ENCODE measurements at places on chromosomes 16 and 17.

DNA sequence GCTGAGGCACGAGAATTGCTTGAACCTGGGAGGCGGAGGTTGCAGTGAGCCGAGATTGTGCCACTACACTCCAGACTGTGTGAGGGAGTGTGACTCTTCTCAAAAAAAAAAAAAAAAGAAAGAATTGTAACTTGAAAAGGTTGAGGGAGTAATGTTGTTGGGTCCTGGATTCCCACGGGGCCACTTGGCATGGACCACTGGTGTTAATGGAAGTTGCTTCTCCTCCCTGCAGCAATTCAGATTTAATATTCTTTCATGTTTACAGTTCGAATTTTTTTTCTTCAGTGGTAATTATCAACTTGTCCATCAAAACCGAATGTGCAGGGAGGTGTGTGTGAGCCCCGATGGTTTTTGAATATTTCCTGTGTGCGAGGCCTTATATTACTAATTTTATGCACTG, 7.2 kb downstream of the EPN2 start:
- DNase-seq: no peak

GRCh38 chr17:39231591-39232551, 6.1 kb upstream of the STAC2 start:
- DNase-seq: no peak

DNA sequence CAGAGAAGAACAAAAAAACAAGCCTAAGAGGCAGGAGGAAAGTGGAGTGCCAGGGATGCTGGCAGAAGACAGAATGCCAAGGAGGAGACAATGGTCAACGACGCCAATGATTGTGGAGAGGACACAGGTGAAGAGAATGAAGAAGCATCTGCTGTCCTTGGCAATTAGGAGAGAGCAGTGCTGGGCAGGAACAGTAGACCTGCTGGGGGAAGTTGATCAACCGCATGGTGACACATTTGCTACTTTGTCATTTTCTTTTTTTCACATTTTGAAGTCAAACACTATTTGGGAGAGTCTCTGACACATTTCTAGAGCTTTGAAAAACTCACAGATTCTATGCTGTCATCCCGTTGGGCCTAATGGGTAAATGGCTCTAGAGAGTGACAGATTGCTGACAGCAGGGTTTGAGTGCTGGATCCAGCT, 1.1 kb upstream of the PIK3R6 start:
- DNase-seq: no peak

DNA sequence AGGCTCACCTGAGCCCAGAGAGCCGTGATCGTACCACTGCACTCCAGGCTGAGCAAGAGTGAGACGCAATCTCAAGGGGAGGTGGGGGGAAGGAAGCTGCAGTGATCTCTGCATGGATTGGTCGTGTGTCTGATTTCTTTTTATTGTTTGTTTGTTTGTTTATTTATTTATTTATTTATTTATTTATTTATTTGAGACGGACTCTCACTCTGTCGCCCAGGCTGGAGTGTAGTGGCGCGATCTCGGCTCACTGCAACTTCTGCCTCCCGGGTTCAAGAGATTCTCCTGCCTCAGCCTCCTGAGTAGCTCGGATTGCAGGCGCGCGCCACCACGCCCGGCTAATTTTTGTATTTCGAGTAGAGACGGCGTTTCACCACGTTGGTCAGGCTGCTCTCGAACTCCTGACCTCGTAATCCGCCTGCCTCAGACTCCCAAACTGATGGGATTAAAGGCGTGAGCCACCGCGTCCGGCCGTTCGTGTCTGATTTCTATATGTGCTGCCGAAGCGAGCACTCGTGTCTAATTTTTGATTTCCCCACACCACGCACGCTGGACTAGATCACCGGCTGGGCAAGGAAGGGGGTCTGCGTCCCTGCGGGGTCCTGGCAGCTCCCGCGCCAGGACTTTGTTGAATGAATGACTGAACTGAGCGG, 448 bp upstream of the TNFRSF12A start:
- DNase-seq: no peak

GRCh38 chr16:66357523-66357928, 9.0 kb upstream of the CDH5 start:
- DNase-seq: no peak

DNA sequence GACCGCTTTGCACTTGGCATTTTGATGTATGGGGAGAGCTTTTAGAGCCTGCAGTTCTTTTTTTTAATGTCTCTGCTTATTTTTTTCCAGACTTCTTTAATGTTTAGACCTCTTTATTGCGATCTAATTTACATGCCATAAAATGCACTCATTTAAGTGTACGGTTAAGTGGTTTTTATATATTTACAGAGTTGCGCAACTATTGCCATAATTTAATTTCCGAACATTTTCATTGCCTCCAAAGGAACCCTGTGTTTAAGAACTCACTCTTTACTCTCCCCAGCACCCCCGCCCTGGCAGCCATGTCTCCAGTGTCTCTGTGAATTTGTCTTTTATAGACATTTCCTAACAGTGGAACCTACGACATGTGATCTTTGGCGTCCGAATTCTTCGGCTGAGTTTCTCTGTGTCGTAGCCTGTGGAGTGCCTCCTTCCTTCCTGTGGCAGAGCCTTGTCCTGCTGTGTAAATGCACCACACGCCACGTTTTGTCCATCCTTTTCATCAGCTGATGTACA, 24.0 kb downstream of the ZNF750 start:
- no peak for DNase-seq

GRCh38 chr16:87757841-87758426, 7.9 kb downstream of the KLHDC4 start:
- no peak for DNase-seq

- DNase-seq: no peak
Observed at GRCh38 chr17:6691546-6691945, 21.6 kb downstream of the SLC13A5 start.

GRCh38 chr17:7016886-7017826, 4.7 kb downstream of the RNASEK start:
- no peak for DNase-seq

DNA sequence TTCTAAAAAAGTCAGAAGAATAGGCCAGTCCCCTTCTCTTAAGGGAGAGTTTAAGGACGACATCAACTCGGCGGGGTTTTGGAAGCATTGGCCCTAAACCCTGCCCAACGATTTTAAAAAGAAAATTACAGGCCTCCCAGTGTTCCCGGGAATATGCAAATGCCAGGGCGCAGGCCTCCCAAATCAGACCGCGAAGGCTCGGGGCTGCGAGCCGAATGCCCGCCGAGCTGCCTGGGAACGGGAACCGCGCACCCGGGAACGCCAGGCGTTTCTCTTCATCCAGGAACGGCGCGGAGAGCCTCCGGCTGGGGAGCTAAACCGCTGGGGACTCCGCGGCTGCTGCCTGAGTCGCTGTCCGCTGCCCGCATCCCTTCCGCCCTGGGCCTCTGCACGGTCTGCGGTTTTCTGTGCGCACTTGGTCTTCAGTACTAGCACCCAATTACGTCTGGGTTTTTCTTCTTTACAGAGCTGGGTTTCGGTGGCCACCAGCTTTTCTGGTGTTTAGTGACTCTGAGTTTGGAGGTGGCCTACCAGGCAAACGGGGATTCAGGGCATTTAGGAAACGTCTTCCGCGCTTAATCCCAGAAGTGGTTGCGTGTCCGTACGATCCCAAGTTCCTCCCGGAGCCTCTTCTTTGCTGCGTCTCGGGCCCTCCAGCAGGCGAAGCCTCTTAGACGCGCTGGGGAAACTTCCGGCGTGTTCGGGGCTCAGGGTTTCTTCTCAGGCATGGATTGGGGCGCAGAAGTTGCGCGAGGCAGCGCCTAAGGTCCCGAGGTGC, 5.7 kb downstream of the IRX5 start:
- no peak for DNase-seq

DNA sequence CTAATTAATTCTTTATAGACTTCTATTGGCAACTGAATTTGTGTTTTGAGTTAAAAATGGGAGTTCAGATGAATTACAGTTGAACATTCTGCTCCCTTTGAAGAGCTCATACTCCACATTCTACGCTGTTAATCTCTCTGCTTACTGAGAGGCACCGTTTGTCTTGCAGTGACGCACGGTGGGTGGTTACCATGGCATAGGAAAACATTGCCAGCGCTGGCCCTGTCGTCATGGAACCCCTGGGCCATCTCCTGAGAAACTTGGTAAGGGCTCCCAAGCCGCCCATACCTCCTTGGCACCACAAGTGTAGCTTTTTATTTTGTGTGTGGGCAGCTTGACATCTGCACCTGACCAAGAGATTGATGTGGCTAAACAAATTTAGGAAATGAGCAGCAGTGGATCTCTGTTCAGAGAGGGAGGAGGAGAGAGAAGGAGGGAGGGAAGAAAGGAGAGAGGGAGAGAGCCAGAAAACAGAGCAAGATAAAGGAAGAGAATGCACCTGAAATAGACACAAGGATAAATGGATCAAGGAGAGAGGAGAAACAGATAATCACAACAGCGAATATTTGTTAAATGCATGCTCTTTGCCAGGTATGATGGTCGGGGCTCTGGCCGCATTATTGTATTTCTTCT, 398.5 kb downstream of the HAPSTR1 start:
- peak; percentile 25 for DNase-seq

GRCh38 chr16:26717826-26718225, 348.9 kb upstream of the C16orf82 start:
- DNase-seq: no peak

- no peak for DNase-seq
Observed at GRCh38 chr16:72727565-72727964, 320.4 kb downstream of the ZFHX3 start.

- DNase-seq: no peak
Observed at GRCh38 chr16:85276721-85277120, 164.4 kb upstream of the CIBAR2 start.

DNA sequence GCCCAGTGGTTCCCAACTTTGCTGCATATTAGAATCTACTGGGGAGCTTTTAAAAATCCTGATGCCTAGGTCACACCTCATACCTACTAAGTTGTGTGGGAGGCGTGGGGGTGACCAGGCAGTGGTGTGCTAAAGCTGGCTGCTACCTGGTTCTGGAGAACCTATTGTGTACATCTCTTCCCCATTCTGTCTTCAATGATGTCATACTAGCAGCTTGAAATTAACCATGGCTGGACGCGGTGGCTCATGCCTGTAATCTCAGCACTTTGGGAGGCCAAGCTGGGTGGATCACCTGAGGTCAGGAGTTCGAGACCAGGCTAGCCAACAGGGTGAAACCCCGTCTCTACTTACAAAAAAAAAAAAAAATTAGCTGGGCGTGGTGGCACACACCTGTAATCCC, 11.3 kb upstream of the NLK start:
- DNase-seq: no peak

- DNase-seq: no peak
Observed at GRCh38 chr16:72024862-72025382, 16.4 kb downstream of the DHODH start.

- DNase-seq: no peak
Observed at GRCh38 chr16:73106329-73107034, 58.6 kb upstream of the ZFHX3 start.

DNA sequence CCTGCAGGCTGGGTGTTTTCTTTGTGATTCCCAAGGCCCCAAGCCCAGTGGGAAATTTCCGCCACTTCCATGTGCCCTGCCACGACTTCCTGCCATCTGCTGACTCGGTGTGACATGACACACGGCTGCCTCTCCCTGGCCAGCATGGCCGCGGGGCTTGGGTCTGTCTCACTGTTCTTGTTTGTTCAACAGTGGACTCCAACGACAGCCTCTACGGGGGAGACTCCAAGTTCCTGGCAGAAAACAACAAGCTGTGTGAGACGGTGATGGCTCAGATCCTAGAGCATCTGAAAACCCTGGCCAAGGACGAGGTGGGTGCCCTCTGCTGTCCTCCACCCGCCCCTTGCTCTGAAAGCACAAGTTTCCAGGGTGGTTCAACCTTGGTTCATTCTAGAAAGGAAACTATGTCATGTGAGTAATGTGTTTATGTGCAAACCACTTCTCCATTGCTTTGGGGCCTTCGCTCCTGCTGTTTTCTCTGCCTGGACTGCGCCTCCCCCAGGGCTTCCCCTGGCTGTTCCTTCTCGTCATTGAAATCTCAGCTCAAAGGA, 26.8 kb downstream of the KNOP1 start:
- DNase-seq: peak; percentile 69

DNA sequence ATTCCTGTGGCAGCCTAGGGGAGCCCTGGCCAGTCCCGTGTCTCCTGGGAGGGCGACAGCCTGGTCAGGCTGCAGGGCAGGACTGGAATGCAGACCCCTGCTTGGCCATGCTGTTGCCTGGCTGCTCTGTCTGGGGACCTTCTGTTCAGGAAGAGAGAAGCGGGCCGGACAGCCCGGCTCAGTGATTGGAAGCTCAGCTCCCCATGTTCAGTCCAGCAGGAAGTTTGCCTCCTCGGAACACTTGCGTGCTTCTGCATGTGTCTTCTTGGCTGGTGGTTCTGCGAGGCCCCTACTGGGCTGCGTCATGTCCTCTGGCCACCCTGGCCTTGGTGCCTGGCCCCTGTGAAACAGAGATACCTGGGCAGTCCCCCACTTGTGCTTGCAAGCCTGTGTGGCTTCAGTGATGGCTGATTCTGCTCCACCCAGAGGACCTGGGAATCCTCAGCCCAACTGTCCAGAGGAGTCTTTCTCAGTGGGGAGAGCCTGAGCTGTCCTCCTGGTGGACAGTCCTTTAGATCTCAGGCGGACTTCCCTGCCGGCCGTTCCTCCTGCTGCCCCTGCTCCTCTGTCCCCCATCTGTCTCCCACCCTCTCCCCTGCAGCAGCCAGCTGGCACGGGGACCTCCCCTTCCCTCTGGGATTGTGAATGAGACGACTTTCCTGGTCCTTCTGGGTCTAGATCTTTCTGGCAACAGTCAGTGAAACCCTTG, 279.5 kb downstream of the SEC14L1 start:
- DNase-seq: no peak

DNA sequence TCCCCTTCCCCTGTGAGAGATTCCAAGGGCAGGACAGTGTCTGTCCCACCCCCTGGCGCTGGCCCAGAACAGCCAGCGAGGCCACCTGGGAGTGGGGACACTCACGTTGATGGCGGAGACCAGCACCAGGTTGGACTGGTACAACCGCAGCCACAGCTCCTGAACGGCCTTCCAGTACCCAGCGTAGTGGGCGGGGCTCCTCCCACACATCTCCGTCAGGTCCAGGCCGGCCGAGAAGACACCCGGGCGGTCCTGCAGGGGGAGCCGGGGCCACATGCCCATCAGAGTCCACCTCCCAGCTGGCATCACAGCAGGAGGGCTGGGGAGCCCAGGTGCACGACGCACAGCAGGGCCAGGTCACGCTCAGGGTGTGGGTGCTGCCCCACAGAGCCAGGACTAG, 7.1 kb downstream of the ECI1 start:
- no peak for DNase-seq

GRCh38 chr16:1773703-1774447, 941 bp upstream of the MRPS34 start:
- DNase-seq: peak; percentile 33

DNA sequence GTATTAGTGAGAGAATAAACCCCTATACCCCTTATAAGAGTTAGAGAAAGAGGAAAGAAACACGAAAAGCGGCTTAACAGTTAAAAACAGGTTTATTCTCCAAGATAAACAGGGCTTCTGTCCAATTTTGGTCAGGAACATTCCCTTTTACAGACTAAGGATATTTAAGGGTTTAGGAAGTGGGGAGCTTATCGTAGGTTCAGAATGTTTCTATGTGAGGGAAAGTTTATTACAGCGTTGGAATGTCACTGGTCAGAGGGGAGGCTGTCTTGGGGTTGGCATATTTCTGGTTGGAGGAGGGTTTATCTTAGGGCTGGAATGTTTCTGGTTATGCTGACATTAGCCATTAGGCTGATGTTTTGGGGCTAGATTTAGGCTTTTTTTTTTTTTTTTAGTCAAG, 34.1 kb upstream of the WWOX start:
- no peak for DNase-seq
